Naive thymus-derived CD8-positive, alpha-beta T cell (primary cell): ENCODE measurements at places on chromosomes 6 and 20. TPM values are rescaled to one million over a fixed set of nuclear protein-coding genes. Genes with fewer than 3 reads are reported as not detected.
A peak's percentile ranks its signal among the peaks of the same experiment; 100 is the strongest.

DNA sequence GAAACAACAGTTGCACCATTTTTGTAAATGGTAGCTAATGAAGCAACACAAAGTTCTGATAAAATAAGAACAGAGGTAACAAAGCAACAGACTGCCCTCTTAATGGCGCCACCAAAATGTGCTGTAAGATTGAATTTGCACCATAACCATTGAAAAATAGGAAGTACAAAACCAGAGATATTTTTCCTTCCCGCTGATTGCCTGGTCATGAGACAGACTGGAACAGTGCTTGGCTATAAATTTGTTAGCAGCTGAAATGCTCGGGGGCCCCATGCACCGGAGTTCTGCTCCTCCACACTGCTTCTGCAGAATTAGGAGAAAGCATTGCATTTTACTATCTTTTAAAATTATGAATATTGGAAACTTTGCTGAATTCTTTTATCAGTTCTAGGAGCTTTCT, 164.4 kb upstream of the QKI start:
- no peak for DNase-seq

Gene RIN2
- not detected for polyA plus RNA-seq

- DNase-seq: no peak
Observed at GRCh38 chr6:25971187-25971821, 8.7 kb downstream of the TRIM38 start.

DNA sequence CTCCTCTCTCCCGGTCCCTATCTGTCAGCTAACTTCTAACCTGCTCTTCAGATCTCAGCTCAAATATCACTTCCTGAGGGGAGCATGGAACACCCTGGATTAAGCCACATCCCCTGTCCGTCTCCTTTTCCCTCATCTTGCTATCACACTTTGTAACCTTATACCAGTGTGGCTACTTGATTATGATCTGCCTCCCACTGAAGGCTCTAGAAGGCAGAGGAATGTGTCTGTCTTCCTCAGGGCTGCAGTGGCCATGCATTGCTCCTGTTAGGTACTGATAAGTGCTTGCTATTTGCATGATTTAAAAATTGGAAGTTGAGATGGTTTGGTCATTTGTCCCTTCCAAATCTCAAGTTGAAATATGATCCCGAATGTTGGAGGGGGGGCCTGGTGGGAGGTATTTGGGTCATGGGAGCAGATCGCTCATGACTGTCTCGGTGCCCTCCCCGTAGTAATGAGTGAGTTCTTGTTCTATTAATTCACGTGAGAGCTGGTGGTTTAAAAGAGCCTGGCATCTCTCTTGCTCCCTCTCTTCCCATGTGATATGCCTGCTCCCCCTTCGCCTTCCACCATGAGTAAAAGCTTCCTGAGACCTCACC, 71.4 kb downstream of the PLCB4 start:
- no peak for DNase-seq

DNA sequence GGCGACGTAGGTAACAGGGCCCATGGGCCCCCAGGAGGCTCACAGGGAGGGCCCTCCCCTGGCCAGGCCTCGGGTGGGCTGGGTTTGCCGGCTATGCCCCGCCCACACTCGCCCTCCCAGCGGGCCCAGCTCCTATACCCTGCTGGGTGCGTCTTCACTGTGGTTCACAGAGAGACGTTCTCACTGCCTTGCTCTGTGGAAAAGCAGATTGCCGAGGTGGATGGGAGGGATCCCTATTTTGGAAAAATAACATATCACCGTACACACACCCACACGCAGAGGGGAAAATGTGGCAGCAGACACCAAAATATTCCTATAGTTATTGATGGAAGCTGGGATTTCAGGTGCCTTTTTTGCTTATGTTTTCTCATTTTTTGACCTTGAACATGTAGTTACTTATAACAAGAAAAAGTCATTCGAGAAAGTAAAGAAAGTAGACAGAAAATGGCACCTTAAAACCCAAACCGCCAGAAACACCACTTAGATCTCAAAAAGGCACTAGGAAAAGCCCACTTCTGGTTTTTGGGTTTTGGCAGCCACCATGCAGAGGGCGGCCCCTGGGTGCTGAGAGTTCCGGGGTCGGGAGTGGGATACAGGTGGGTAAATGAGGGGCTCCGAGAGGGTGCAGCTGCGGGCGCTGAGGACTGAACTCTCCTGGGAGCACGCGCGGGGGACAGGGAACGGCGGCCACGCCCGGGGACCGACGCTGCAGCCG, 49.4 kb downstream of the TMEM242 start:
- DNase-seq: peak; percentile 59
